Tongue (tissue), 3 donors: ENCODE measurements at places on chromosomes 7 and 10. TPM values are rescaled to one million over a fixed set of nuclear protein-coding genes. Genes with fewer than 3 reads are reported as not detected.

The SPDYE3 gene
- not detected for total RNA-seq

The FGFBP3 gene
- 0.72 TPM for total RNA-seq

The SCART1 gene
- 3.1 TPM for total RNA-seq

The CFAP43 gene
- 1.1 TPM for total RNA-seq

The GET4 gene
- total RNA-seq: 58.3 TPM

The SPDYE16 gene
- total RNA-seq: 0.72 TPM

The TBX20 gene
- not detected for total RNA-seq
